ENCODE measurements at places on chromosomes 2 and 18.

- DNase-seq = no peak
Observed at GRCh38 chr2:42971947-42972736, 179.8 kb upstream of the HAAO start.

DNA sequence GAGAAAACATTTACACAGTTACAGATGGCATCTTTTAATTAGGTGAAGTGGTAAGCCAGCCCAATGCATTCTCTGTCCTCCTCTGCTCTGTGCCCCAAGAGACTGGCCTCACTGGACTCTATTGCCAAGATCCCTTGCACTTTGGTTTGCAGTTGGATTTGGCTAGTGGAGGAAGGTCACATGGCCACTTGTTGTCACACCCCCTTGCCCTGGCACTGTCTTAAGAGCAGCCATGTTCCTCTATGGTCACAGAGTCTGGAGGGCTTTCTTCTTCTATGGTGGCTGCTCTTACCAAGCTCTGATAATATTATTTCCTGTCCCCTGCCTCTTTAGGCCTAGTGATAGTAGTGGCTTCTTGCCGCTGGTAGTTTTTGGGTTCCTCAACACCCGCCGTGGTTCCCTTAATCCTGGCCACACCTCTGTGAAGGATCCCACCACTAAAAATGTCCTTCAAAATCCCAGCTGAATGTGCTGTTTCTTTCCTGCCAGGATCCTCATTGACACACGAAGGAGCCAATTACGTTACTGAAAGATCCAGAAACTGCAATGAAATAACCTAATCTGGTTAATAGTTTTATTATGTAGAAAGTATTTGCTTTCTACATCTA is 111.1 kb downstream of the CDC42EP3 start:
- no peak for DNase-seq

DNA sequence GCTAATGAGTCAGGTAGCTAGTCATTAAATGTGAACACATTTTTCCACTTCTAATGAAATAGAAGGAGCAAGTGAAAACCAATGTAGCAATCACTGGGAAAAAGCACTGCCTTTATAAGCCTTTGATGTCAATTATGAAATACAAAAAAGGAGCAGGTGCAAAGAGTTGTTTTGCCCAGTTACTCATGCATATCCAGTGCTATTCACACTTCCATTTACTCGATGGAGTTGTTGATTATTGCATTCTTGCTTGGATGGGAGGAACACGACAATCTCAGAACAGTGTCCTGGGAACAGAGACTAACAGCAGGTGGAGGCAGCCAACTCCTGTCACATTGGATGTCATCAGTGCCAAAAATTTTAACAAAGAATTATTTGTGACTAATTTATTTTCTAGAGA is 372.5 kb downstream of the CBLN2 start:
- no peak for DNase-seq

DNA sequence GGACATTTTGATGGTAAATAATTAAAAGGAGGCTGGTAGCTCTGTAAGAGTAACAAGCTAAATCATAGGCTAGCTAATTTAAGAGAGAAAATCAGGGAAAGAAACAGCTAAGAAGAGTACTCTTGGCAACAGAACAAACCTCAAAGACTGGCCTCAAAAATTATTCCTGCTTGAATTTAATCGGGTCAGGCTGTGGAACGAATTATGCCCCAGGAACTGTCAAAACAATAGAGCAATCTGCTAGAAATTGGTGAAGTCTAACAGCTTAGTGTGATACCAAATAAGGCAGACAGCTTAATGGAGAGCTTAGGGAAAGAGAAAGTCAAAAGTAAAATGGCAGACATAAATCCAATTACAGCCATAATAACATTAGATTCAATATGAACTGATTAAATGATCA is 215.7 kb downstream of the MREG start:
- no peak for DNase-seq

DNA sequence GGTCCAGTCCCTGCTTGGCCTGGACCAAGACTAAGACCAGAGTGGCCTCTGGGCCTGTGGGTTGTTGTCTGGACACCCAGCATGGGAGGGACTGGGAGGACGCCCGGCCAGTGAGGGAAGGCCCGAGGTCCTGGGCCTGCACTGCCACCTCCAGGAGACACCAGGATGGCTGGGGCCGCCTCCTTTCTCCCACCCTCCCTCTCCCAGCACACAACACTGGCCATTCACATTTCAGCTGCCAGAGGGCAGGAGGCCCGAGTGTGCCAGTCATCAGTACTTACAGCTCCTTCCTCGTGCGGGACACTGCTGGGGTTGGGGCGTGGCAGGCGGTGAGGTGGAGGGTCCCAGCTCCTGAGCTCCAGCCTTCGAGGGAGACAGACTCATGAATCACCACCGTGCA is 133.5 kb downstream of the ASB1 start:
- DNase-seq = no peak

Data from RKO (cell line).